ENCODE measurements at places on chromosomes 2 and 18.

- DNase-seq: no peak
Measured at GRCh38 chr2:194100201-194100600, 1556.8 kb upstream of the SLC39A10 start.

GRCh38 chr18:79167526-79168190 is 98.5 kb downstream of the ATP9B start:
- DNase-seq: no peak

DNA sequence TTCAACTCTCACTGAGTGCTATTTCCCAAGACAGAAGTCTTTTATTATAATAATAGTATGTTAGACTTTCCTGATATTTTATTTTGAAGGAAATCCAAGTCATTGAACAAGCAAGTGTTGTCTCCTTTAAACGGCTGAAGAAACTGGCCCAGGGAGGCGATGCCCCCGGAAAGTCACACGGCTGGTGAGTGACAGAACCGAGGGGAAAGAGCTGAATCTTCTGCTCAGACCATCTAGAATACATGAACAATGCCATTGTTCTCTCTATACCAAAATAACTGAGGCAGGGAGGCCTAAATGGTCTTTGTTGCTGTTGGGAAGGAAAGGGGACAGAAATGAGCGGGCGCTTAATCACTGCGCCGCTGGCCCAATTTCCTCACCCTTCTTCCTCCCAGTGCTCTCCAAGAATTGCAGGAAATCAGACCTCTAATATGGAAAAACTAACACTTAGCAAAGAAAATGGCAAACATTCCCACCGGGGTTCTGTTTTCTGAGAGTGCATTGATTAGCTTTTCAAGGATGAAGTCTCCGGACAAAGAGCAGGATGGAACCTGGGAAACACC is 101.5 kb downstream of the KLF7 start:
- DNase-seq: no peak

GRCh38 chr2:226953206-226953605 is 117.4 kb downstream of the RHBDD1 start:
- no peak for DNase-seq

- DNase-seq: no peak
Measured at GRCh38 chr2:60445684-60446179, 107.7 kb downstream of the BCL11A start.

- no peak for DNase-seq
Measured at GRCh38 chr2:127404466-127405254, 13.6 kb upstream of the PROC start.

Data from stimulated activated CD8-positive, alpha-beta memory T cell treated with anti-CD3 and anti-CD28 coated beads, Interleukin-7, amount 100 ng/mL, for 24 hours (primary cell).